Stimulated activated CD4-positive, alpha-beta T cell treated with anti-CD3 and anti-CD28 coated beads, TNF-alpha, amount 100 ng/mL, for 1 hour (primary cell): ENCODE measurements at places on chromosomes 5 and 9.

GRCh38 chr5:14189680-14190079, 46.5 kb downstream of the TRIO start:
- DNase-seq: no peak

DNA sequence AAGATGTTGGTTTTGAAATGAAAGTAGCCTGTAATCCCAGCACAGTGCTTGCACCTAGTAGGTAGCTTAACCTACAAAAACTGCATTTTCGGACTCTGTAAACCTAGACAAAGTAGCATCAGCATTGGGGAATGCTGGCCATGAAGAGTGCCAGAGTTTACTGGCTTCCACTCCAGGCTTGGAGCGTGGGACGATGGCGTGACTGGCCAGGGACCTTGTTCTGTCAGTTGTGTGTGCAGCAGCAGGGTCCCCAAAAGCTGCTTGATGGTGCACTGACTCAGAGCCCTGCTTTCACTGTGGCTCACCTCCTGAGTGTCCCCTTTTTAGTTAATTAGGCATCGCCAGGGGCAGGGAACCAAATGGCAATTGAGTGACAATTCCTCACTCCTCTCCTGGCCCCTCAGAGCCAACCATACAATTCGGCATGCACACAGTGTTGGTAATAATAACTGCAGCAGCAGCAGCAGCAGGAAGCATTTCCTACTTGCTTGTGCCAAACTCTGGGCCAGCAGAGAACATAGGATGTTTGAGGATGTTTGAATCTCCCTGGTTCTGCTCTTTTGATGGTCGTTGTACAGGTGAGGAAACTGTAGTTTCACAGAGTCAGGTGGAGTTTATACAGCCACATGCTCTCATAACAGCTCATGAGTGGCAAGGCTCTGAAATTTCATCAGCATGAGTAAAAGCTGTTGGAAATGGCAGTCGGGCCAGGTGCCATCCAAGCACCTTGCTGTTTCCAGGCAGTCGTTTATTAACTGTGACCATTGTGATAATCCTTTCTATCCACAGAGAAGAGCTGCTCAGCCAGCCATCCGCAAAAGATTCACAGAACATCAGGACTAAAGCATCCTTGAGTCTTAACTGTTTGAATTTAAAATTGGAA, 4.2 kb downstream of the UBE2QL1 start:
- DNase-seq: no peak

DNA sequence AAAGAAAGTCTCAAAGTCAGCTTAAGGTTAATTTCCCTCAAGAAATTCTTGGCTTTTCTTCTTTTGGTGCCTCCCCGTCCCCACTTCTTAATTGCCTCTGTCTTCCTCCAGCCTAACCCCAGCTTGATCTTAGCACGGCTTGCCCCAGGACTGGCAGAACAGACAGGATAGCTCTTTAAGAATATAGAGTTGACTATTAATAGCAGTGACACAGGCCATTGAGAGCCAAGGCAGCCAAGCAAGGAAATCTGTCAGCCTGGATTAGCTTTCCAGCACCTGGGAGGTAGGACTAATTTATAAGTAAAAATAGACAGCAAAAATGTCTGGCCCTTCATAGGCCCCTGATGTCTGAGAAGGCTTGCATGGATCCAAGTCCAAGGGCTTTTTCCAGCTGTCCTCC, 384.6 kb upstream of the SLC30A5 start:
- DNase-seq: no peak

DNA sequence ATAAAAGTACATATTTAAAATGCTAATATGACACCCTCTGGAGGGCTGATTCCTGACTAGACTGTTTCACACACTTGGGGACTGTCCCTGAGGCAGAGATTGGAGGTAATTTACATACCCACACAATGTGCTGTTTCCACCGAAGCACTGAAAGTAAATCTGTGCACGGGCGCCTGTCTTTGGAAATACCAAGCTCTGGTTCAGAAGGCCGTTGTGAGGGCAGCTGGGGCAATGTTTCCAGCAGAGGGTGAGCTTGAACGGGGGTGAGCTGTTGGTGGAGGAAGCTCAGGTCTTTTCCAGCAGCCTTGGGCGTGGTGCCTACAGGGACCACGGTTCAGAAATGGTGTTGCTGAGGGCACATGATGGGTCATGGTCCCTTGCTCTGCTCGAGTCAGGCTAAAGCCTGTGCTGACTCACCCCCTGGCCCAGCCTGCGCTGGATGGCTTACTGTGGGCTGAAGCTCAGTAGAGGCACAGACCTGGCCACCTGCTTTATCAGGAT, 25.8 kb upstream of the HMCN2 start:
- DNase-seq: no peak

- no peak for DNase-seq
Measured at GRCh38 chr9:84862810-84863287, 193.3 kb downstream of the NTRK2 start.

GRCh38 chr9:37030611-37030939, 3.5 kb downstream of the PAX5 start:
- no peak for DNase-seq

DNA sequence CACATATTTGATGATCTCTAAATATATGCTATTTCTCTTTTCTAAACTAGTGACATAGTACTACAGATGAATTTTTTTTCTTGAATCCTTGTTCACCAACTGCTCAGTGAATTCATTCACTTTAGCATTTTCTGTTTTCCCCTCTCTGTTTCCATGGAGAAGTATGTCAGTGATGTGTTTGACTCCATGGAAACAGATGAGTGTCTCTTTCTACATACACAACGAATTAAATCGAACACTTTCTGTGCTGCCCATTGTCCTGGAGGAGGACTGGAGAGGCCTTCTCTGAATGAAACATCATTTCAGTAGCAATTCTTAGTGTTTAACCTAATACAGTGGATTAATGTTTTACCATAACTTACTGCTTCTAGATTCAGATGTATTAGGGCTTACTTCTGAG, 9.5 kb downstream of the INVS start:
- DNase-seq: no peak

- no peak for DNase-seq
Measured at GRCh38 chr5:72137826-72138409, 30.6 kb downstream of the MAP1B start.

- DNase-seq: no peak
Measured at GRCh38 chr5:122183098-122183787, 53.9 kb downstream of the ZNF474 start.

- DNase-seq: no peak
Measured at GRCh38 chr5:159316519-159317383, 13.5 kb downstream of the IL12B start.

DNA sequence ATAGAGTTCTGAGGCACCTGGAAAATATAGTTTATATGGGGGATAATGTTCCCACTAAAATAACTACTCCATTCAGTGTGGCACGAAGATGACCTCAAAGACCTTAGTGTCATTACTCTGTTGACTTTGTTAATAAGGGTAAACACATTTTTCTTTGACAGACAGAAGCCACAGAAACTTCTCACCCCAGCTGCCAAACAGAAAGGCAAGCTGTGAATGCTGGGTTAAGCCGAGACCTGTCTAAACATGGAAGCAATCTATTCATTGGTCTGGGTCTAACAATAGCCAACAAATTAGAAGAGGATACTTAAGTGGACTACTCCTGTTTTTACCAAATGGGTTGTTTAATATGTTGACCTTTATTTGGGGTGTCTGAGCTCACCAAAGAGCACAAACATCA, 171.4 kb downstream of the TLE1 start:
- no peak for DNase-seq

DNA sequence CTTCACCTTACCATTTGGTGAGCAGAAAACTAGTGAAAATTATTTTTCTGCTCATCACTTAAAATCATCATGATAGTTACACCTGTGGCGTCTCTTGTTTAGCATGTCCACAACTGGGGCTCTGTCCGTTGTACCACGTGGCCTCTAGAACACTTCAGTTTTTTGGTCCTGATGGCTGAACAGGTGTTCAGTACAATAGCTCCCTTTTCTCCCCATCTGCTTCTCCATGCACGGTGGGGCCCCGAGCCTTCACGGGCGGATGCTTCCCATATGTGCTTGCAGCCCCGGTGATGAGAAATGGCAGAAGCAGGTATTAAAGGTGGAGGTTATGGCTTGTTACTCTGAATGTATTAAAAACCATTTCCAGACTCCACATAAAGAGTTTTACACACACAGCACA, 304.1 kb downstream of the CWC27 start:
- DNase-seq: no peak

- DNase-seq: no peak
Measured at GRCh38 chr5:35436400-35437057, 181.1 kb upstream of the SPEF2 start.

DNA sequence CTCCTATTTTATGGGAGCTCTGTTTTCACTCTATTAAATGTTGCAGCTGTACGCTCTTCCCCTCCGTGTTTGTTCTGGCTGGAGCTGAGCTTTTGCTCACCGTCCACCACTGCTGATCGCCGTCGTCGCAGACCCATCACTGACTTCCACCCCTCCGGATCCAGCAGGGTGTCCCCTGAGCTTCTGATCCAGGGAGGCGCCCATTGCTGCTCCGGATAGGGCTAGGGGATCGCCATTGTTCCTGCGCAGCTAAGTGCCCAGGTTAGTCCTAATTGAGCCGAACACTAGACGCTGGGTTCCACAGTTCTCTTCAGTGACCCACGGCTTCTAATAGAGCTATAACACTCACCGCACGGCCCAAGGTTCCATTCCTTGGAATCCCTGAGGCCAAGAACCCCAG, 96.2 kb upstream of the PRDM9 start:
- DNase-seq: no peak

- DNase-seq: no peak
Measured at GRCh38 chr5:142806841-142807267, 36.7 kb downstream of the ARHGAP26 start.

DNA sequence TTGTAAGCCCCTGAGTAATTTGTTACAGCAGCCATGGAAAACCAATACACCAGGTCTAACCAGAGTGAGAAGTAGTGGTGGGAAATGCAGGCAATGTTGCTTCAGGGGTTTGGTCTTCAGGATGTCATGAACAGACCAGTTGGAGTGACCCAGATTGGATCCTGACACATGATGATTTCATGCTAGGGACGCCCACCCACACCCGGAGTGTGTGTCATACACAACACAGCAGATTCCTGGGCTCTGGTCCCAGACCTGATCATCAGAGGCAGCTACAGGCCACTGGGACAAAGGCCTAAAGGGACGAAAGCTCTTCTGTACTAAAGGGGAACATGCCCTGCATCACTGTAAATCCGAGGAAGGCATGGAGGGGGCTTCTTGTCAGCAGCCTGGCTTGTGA, 194.2 kb downstream of the NSG2 start:
- DNase-seq: no peak

- no peak for DNase-seq
Measured at GRCh38 chr5:119470851-119471451, 18.7 kb downstream of the HSD17B4 start.

DNA sequence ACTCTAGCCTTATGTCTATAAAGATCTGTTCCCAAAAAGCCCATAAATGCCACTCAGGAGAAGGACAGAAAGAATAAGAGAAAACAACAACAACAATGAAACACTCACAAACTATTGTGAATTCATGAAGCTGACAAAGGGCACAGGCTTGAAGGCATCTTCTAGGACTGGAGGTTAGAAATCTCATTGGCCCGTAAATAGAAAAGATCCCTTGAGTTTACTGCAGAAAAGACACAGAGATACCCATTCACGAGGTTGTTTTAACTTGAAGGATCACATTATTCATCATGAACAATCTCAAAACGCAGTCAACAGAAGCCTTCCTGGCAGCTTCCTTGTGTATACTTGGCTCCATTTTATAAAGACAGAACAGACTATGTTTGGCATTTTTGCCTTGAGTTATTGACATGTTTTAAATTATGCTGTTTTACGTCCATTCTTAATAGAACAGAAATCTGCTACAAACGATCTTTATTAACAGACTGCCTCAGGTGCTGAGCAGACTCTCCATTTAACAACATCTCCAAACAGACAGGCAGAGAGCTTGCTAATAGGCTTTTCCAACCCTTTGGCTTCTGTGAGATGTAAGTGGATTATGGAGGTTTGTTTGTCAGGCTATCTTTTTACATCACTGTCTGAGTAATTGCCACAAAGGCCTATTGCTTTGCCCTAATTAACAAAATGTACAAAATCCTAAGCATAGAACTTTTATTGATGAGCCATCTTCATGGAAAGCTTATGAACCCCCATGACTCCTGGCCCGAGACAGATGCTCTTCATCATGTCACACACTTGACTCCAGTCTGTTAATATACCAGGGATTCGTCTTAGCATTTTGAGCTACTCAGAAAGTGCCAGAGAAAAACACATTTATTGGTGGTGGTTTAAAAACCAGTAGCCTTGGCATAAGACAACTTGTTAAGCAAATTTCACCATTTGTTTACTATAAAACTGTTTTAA, 735.3 kb upstream of the ZNF608 start:
- DNase-seq: no peak

GRCh38 chr5:24595329-24595728, 49.4 kb downstream of the CDH10 start:
- DNase-seq: no peak

GRCh38 chr5:56669534-56670483, 145.5 kb upstream of the MAP3K1 start:
- no peak for DNase-seq

GRCh38 chr5:127739807-127740384, 36.7 kb downstream of the CCDC192 start:
- DNase-seq: no peak

DNA sequence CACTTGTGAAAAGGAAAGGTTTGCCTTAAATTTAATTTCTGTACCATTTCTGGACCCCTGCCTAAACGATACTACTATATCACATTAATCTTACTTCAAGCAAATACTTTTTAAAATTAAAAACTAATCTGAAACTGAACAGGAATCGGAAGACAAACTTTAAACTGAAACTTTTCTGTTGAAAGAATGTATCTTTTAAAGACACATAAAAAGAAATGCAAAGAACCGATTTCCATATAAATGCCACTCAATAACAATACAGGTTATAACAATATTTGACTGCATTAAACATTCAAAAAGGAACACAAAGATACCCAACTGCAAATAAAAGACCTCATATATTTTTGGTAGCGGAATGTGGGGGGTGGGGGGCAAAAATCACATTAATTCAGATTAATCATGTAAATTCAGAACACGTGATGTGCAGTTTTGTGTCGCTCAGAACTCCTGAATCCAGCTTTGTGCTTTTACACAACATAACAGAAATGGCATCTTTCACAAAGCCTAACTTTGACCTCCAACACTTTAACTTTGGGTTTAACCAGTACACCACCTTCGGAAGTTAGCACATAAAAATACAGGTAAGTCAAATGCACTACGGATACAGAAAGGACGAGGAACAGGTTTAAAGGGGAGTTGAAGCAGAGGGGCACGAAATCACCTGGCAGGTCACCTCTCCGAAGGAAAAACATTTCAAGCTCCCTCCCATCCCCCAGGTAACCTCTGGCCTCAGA, 925 bp downstream of the LIFR start:
- DNase-seq: no peak

DNA sequence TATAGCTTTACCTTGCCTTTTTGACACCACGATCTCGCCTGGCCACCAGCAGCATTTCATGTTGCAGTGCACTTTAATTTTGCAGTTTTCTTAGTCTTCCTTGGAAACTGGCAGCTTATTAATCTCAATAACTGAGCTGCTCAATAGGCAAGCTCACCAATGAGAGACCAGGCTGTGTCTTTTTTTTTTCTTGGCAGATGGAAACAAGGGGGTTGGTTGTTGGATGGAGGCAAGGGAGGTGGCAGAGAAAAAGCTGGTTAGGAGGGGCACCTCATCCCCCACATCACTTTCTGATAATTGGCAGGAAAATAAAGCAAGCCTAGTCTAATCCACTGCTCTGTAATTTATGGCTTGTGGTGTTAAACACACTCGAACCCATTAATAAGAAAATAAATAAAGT, 324.5 kb upstream of the WWC1 start:
- DNase-seq: no peak

GRCh38 chr5:78606241-78606640, 42.3 kb downstream of the LHFPL2 start:
- no peak for DNase-seq
